ENCODE measurements at places on chromosomes 16 and 17.

GRCh38 chr17:50275279-50275678, 1.0 kb downstream of the TMEM92 start:
- no peak for DNase-seq

DNA sequence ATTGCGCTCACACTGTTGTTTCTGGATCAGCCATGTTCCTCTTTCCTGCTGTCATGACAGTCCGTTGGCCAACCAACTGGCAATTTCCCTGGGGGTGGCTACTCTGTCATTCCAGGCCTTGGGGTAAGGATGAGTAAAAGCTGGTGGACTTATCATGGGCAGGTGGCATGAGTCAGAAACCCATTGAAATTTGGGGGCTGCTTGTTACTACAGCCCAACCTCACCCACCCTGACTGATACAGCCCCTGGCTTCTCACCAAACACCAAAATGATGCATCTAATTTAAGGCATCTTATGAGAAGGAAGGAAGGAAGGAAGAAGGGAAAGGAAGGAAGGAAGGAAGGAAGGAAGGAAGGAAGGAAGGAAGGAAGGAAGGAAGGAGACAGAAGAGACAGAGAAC, 53.9 kb upstream of the CRHR1 start:
- DNase-seq: no peak

DNA sequence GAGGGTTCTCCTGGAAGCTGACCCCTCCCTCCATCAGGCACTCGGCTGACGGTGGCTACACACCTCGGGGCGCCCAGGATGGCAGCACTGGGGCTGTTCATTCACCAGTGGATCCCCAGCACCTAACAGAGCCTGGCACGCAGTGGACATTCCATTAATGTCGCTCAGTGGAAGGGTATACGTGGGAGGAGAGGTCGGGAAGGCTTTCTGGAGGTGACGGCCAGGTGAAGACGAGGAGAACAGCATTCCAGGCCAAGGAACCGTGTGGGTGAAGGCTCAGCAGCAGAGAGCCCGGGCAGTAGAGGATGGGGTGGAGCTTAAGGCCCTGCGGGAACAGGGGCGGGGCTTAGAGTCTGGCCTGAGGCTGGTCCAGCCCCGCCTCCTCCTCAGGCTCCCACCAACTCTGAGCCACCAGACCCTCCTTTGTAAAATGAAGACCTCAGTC, 2.5 kb upstream of the HS3ST6 start:
- no peak for DNase-seq

DNA sequence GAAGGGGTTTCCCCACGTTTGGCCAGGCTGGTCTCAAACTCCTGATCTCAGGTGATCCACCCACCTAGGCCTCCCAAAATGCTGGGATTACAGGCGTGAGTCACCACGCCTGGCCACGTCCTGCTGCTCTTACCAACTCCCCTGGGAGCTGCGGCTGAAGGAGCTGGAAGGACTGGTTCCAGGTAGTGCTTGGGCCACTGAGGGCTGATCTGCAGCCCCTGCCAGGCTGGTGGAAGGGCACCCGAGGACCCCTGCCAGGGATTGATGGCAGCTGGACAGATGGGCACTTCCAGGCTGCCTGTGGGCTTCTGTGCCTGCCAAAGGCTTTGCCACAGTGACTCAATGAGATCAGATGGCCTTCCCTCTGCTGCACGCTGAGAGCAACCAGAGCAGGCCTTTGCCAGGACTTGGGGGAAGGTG, 2.3 kb downstream of the OXLD1 start:
- no peak for DNase-seq

DNA sequence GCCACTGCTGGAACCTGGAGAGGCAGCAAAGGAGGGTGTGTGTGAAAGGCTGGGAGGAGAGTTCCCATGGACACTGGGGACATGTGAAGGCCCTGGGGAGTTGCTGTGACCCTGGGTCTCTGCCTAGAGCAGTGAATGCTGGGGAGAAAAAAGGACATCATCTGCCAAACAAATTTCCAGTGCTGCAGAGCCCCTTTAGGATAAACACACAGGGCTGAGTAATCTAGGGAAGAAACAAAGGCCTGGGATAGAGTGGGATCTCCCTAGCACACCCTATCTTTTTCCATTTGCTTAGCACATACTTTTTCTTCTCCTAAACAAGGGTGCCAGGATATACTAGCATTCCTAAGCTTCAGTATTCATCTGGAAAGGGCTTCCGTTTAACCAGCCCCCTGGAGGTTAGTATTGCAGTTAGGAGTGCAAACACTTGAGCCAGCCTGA, 3.3 kb upstream of the HIGD1B start:
- DNase-seq: no peak
